ENCODE measurements at places on chromosomes 1 and 21.

GRCh38 chr21:43864313-43864961 is 586 bp upstream of the AGPAT3 start:
- peak; percentile 45 for DNase-seq

GRCh38 chr21:42548687-42549406 is 35.2 kb downstream of the SLC37A1 start:
- no peak for DNase-seq

DNA sequence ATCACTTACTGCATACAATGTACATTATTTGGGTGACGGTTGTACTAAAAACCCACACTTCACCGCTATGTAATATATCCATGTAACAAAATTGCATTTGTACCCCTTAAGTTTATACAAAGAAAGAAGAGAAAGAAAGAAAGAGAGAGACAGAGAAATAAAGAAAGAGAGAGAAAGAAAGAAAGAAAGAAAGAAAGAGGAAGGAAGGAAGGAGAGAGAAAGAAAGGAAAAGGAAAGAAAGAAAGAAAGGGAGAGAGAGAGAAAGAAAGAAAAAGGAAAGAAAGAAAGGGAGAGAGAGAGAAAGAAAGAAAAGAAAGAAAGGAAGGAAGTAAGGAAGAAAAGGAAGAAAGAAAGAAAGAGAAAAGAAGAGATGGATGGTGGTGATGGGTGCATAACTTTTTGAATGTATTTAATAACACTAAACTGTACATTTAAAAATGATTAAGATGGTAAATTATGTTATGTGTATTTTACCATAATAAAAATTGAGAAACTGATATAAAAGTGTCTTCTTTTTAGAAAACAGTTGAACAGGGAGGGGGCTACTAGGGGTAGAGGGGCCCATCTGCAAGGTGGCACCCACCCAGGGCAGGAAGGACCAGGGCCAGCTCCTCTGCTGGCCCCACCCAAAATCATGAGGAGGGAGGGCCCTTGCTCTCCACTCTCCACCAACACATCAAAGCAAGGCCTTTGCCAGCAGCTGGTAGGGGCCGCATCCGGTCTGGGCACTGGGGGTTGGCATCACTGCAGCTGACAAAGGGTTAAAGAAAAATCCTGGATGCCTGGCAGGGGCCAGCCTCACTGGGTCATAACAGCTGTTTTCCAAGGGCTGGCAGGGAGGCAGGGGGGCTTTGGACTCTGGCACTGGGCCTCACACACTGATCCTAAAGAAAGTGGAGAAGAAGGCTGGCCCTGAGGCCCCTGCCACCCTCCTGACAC is 153.9 kb upstream of the EDN2 start:
- DNase-seq: no peak

GRCh38 chr1:210374600-210374953 is 45.9 kb downstream of the HHAT start:
- DNase-seq: no peak

- no peak for DNase-seq
Measured at GRCh38 chr1:7558041-7558461, 213.0 kb upstream of the VAMP3 start.

- no peak for DNase-seq
Measured at GRCh38 chr1:185351734-185352466, 34.9 kb upstream of the IVNS1ABP start.

- DNase-seq: no peak
Measured at GRCh38 chr1:9404117-9404914, 111.6 kb downstream of the SPSB1 start.

GRCh38 chr1:112938210-112938609 is 17.8 kb downstream of the SLC16A1 start:
- DNase-seq: peak; percentile 36

- DNase-seq: no peak
Measured at GRCh38 chr1:172952516-172952915, 98.2 kb downstream of the TNFSF18 start.

DNA sequence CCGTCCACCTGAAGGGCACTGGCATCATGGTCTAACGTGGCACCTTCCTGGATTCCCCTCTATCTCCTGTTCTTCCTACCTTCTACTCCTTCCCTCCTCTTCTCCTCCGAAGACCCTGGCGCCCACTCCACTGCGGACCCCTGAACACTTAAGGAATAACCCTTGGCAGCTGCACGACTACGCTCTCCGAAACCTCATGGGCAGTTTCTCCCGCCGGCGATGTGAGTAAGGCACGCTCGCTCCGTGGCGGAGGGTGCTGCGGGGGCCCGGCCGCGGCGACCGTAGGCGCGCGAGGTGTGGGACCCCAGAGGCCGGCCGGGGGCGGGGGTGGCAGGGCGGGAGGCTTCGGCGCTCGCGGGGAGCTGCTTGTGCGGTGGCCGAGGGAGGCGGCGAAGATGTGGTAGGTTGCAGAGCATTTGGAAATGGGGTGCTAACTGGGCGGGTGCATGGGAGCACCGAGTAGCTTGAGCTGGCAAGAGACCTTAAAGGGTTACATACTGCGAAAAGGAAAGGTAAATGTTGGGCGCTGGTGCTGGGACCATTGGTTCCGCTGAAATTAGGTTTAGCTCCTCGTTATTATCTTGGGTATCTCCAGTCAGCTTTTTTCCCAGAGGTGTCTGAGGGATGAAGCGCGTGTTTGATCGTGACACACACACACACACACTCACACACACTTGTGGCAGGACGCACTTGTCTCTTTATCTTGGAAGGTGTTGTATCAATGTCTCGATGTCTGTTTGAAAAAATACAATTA is 876 bp downstream of the LRRC7 start:
- DNase-seq: no peak

- peak; percentile 76 for DNase-seq
Measured at GRCh38 chr1:243596431-243597062, 253.5 kb downstream of the AKT3 start.

DNA sequence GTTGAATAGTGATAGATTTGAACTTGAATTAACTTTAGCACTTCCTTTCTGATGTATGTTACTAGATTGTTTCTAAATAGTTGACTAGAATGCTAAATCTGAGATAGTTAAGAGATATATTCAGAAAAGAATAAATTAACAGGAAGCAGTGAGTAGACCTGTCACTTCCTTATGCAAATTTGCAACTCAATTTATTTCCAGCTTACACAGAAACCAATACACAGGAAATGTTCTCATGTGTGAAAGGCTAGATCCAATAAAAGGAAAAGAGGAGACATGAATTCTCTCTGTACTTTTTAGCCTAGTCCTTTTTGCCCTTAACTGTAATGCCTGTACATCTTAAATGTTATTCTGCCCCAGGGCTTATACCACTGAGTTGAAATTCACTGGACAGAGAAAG is 522.3 kb downstream of the COL11A1 start:
- DNase-seq: no peak

DNA sequence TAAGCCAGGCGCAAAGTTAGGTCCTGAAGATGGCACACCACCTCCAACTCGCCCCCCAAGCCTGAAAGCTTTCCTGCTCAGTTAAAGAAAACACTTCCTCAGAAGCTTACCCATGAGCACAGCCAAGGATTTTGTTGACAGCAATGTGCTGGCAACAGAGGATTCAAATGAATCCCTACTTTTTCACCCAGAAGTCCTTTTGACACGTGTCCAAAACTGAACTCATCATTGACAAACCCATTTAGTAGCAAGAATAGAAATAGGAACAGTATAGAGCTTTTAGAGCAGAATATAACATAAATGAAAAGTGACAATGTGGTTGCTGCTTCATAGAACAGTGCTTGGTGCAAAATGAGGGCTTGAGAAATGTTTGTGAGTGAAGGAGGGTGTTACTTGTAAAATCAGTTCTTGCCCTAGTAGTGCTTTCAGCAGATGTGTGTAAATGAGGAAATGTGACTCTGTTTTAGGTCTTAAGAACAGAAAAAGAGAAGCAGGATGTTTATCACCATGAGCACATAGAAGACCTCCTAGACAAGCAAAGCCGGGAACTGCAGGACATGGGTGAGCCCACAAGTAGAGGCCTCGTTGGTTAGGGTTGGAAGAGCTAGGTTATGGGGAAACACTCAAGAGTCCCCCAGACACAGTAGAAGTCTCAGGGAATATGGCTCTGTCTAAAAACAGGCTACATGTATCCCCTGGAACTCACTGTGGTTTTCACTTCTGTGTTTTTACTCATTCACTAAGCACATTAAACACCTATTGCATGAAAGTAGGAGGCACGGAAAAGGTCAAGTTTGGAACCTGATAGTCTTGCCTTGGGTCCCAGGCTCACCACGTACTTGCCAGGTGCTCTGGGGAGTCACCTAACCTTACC is 48.6 kb upstream of the TMEM125 start:
- no peak for DNase-seq

GRCh38 chr21:27260728-27261127 is 293.8 kb upstream of the ADAMTS5 start:
- no peak for DNase-seq

- DNase-seq: no peak
Measured at GRCh38 chr21:19850157-19850556, 1148.1 kb upstream of the NCAM2 start.

- peak; percentile 72 for DNase-seq
Measured at GRCh38 chr1:113759333-113760101, at the start of gene PHTF1. TSS of gene PHTF1 (minus strand) at chr1:113759486. CDS start at chr1:113758703, 783 bp downstream.

- no peak for DNase-seq
Measured at GRCh38 chr1:23215291-23215690, 2.0 kb downstream of the HTR1D start.

DNA sequence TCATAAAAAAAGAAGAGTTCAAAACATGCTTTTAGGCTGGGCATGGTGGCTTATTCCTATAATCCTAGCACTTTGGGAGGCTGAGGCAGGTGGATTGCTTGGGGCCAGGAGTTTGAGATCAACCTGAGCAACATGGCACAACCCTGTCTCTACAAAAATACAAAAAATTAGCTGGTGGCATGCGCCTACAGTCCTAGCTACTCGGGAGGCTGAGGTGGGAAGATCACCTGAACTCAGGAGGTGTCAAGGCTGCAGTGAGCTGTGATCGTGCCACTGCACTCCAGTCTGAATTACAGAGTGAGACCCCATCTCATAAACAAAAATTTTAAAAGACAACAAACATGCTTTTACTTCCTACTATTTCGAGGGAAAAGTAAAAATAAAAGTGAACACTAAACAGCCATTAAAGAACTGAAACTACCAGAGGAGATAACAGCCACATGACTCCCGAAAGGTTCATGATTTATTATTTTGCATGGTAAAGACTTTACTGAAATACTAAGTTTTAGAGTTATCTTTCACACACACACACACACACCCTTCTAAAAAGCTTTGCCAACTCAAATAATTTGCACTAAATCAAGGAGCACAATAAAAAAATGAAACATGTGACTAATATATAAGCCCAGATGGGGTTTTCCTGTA is 48.1 kb downstream of the USP1 start:
- no peak for DNase-seq

GRCh38 chr1:217553949-217554509 is 76.9 kb downstream of the GPATCH2 start:
- no peak for DNase-seq

DNA sequence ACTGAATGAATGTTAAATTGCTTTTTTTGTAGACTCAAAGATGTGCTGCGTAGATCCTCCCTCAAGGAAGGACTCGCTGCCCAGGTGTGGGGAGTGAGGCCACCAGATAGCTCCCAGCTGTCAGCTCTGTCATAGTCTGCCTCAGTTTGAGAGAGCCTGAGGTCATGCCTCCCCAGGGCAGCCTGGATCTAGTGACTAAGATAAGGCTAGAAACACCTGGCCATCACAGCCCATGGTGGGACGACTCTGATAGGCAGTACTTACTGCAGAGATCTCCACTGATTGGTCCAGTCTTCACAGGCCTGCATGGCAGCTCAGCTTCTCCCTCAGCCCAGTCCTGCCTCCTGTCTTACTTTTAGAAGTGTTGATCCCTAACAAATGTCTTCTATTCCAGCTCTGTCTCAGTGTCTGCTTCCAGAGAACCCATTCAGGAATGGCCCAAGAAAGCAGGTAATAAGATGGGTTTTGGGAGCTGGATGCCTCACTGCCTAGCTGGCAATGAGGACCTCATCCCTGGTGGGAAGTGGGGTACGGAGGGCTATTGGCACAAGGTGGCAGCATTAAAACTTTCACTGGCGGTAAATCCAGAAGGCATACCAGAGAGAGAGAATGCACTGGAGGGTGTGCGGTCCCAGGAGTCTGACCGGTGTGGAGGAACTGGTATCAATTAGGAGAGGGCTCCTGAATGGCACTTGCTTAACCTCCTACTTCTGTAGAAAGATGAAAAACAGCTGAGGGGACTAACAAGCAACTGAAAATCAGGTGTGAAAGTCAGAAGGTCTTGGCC is 55.3 kb upstream of the GPR37L1 start:
- no peak for DNase-seq

- no peak for DNase-seq
Measured at GRCh38 chr1:52305417-52306226, 60.4 kb downstream of the CC2D1B start.

GRCh38 chr1:224427346-224427745 is 7.3 kb downstream of the WDR26 start:
- DNase-seq: peak; percentile 70

DNA sequence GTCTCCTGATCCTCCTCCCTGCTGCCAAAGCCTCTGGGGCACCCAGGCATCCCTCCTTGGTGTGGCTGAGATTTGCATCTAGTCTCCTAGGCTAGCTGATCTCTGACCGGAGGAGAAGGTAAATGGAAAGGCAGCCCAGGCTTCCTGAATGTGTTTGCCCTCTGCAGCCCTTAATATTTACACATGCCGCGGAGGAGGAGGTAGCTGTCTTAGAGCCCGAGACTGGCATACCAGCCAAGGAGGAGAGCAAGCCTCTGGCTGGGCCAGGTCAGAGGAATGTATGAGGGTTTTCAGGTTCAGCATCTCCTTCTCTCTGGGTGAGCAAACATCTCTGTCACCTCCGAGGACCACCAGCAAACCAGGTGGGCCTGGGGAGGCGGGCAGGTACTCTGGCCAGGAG is 86.0 kb upstream of the GRIK3 start:
- no peak for DNase-seq

DNA sequence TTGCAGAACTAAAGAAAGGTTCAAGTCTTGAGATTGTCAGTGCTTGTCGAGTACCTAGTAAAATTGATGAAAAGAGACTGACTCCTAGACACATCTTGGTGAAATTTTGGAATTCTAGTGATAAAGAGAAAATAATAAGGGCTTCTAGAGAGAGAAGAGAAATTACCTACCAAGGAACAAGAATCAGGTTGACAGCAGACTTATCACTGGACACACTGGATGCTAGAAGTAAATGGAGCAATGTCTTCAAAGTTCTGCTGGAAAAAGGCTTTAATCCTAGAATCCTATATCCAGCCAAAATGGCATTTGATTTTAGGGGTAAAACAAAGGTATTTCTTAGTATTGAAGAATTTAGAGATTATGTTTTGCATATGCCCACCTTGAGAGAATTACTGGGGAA is 16.3 kb downstream of the L1TD1 start:
- no peak for DNase-seq
